ENCODE measurements at places on chromosomes 11 and 22.

DNA sequence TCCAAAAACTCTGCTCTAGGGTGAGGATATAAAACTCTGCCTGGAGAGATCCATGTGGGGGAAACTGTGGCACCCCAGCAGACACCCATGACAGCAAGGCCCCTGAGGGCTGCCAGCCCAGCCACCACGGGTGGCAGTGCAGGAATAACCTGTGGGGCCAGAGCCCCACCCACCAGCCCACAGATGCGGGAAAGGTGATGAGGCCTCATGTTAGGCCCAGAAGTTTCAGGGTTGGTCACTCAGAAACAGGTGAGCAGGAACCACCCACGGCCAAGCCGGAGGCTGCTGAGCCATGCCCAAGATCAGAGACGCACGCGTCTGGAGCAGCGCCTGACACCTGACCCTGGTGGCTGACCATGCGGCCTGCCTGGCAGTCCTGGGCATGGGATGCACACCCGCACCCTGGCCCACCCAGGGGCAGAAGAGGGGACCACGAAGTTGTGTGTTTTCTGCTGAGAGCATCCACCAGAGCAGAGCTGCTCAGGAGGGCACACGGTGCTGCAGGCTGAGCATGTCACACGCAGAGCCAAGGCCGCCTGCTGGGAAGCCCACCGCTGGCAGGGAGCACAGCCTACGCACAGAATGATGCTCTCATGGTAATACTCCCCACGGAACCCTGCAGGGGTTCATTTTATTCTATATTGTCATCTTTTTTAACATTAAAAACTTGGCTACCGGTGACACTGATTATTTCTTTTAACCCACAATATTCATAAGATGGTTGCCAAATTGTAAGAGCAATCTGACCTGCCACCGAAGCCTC lies 41.2 kb downstream of the DUSP8 start:
- no peak for DNase-seq

DNA sequence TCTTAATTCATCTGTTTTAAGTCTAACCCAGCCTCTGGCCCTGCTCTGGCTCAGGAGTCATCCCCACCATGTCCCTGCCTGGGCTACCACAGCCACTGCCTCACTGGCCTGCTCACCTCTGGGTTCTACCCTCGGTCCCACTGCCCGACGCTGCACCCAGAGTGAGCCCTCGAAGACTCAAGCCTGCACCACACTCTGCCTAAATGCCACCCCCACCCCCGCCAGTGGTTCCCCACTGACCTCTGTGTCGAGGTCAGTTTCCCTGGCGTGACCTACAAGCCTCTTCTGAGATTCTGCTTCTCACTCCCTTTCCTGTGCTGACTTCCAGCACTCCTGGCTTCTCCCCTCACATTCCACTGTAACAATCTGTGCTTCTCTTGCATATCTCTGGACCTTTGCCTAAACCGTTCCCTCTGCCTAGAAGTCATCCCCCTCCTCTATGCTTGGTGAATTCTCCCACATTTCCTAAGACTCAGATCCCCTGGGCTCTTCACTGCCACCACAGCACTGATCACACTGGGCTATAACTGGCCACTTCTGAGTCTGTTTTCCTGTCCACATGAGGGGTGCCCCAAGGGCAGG lies 12.5 kb upstream of the PDE2A start:
- no peak for DNase-seq

DNA sequence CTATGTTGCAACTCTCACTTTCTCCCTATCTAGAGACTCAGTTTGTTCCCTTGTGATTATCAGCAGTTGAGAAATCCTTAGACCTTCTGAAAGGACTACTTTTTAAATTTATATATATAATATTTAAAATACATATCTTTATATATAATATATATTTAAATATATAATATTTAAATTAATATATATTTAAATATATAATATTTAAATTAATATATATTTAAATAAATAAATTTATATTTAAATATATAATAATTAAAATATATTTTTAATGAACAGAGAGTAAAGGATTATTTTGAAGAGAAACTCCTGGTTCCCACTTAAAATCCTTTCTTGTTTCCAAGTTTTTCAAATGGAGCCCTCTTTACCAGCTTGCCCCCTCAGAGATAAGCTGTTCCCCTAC lies 83.7 kb upstream of the TRIM77 start:
- DNase-seq: no peak

- no peak for DNase-seq
Observed at GRCh38 chr22:30074994-30075393, 5.3 kb upstream of the HORMAD2 start.

DNA sequence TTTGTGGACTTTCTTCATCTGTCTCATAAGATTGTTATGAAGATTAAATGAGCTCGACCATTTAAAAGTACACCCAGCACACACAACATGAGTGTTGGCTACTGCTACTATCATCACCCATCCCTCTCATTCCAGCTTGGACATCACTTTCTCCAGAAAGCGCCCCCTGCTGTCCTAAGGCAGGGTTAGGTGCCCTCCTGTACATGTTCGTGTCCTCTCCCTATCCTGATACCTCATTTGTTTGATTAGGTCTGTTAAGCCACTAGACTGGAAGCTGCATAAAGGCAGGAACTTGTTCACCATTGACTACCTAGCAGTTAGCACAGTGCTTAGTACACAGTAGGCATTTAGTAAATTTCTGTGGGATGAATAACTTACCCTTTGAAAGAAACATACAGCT lies 85.5 kb downstream of the ENTHD1 start:
- peak; percentile 46 for DNase-seq

- no peak for DNase-seq
Observed at GRCh38 chr22:36107436-36107835, 53.1 kb downstream of the APOL3 start.

- DNase-seq: no peak
Observed at GRCh38 chr11:13247606-13248296, 29.8 kb upstream of the BMAL1 start.

- no peak for DNase-seq
Observed at GRCh38 chr11:119121811-119122124, 388 bp downstream of the HINFP start.

DNA sequence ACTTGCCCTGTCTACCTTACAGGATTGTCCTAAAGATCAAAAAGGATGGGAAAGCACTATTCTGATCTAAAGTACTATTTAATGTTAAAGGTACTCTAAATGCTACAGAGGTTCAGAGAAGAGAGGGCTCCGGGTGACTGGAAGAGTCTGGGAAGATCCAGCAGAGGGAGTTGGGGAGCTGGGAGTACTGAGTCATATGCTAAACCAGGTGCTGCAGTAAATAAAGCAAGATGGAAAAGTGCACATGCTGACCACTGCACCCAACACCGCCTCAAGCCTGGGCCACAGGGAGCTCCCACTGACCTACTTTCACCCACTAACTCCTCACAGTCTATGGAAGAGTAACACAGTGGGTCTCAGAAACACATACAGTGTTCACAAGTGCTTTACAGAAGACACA lies 49.3 kb downstream of the WT1 start:
- DNase-seq: peak; percentile 47

DNA sequence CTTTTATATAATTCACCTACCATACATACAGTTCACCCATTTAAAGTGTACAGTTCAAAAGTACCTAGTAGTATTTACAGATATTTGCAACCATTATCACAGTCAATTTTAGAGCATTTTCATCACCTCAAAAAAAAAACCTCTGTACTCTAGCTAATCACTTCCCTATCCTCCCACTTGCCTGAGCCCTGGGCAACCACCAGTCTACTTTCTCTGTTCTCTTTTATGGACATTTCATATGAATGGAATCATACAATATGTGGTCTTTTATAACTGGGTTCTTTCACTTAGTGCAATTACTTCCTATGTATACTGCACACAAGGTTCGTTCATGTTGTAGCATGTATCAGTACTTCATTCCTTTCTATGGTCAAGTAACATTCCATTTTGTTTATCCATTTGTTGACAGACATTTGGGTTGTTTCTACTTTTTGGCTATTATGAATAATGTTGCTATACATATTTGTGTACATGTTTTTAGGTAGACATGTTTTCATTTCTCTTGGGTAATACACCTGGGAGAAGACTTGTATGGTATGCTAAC lies 17.8 kb upstream of the NEU3 start:
- DNase-seq: no peak

GRCh38 chr11:34036456-34036855 lies 15.1 kb upstream of the CAPRIN1 start:
- no peak for DNase-seq

DNA sequence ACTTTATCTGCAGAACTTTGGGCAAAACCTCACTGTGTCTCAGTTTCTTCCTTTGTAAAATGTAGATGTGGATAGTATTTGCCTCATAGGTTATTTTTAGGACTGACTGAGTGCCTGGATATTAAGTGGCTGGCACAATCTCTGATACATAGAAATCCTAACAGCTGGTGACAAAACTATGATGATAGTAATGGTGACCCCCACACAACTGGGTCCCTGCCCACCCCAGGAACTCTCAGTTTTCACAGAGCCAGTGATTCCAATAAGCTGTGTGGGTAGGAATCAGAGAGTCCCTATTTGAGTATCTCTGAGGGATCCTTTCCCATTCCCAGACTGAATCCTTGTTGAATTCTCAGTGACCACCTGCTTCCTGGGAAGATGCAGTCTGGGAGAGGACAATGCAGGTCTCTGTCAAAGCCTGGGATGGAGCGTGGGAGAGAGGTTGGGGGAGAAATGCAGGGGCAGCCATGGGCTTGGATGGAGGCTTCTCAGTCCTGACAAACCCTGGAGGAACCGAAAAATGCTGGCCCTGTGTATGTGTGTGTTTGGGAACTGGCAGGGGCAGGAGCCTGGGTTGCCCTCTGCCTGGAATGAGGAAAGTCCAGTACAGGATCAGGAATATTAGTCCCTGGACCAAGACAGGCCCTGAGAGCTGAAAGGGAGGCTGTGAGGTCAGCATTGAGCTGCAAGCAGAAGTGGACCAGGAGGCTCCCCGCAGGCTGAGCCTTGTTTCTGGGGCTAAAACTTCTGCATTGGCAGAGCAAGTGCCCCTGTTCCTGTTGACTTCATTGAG lies 6.1 kb upstream of the P2RY6 start:
- no peak for DNase-seq
